ENCODE measurements at places on chromosomes 11 and 22.

- no peak for DNase-seq
Measured at GRCh38 chr11:27977031-27977430, 130.9 kb downstream of the KIF18A start.

DNA sequence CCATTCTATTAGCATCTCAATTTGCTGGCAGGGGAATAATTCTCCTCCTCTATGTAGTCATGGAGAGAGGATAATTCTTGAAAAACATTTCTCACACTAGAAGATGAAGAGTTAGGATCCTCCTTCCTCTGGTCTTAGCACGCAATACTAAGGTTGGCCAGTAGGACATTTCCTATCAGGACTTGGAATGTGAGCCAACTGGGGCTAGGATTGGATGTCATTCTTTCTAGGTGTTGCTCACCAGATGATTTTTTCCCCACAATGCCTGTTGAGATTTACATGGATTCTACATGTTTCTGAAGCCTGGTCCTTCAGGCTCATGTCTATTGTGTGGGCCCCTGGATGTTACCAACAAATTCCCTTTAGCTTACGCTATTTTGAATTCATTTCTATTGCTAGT is 28.0 kb downstream of the SLN start:
- DNase-seq, result no peak

GRCh38 chr11:114478768-114479167 is 39.5 kb downstream of the REXO2 start:
- no peak for DNase-seq

- DNase-seq, result no peak
Measured at GRCh38 chr11:60433401-60433800, 4.0 kb downstream of the MS4A5 start.

DNA sequence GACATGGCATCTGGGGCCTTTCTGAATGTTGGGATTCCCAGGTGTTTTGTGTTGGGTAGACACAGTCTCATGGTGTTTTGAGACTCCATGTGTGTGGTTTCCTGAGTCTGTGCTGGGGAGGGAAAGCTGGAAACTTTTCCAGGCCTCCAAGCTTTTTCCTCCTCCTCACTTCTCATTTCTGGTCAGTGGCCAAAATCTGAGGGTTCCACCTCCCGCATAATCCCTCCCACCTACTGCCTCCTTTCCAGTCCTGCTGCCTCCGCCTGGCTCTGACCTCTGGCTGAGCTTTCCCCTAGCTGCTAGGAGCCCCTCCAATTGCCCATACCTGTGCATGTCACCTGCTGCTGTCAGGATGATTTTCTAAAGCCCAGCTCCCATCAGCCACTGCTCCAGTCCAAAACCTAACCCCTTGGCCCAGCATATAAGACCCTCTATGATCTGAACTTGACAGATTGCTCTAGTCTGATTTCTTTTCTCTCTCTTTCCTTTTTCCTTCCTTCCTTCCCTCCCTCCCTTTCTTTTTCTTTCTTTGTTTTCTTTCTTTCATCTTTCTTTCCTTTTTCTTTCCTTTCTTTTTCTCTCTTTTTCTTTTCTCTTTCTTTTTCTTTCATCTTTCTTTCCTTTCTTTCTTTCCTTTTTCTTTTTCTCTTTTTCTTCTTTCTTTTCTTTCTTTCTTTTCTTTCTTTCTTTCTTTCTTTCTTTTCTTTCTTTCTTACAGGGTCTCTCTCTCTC is 51.4 kb upstream of the NECTIN1 start:
- no peak for DNase-seq

DNA sequence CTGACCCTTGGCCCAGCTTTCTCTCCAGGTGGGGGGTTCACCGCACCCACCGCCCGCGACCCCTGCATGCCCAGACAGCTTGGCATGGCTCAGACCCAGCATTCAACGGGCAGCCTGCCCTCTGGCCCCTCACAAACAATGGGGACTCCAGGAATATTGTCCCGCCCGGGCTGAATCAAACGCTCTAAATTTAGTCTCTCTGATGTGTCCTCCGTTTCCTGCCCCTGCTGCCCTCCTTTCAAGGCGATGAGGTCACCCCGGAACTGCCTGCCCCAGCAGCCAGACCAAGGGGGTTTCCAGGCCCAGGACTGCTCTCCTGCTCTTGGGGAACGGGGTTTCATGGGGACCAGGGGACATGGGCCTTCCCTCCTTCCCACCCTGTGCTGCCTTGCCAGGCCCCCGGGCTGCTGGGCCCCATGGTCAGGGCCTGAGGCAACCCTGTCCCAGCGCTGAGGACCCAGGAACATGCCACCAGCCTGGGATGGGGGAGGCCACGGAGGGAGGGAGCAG is 10.1 kb upstream of the PDGFB start:
- DNase-seq, result no peak

DNA sequence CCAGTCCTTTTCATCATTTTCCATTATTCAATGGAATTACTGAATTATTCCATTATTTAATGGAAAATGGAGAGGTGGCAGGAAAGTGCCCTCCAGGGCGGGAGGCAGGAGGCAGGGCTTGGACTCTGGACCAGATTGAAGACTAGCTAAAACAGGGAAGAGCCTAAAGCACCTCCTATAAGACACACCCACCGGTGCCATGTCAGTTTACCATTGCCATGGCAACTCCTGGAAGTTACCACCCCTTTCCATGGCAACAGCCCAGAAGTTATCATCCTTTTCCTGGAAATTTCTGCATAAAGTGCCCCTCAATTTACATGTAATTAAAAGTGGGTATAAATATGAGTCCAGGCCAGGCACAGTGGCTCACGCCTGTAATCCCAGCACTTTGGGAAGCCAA is 443.7 kb downstream of the TBC1D22A start:
- no peak for DNase-seq

GRCh38 chr11:106524436-106524835 is 447.0 kb downstream of the AASDHPPT start:
- DNase-seq, result no peak

GRCh38 chr22:42901790-42902508 is 44.9 kb upstream of the ARFGAP3 start:
- no peak for DNase-seq

GRCh38 chr11:70778883-70779282 is 380.6 kb downstream of the CTTN start:
- DNase-seq, result peak; percentile 51

- DNase-seq, result no peak
Measured at GRCh38 chr11:60763692-60764369, 7.2 kb downstream of the MS4A15 start.

- DNase-seq, result no peak
Measured at GRCh38 chr22:38733724-38734381, 21.9 kb downstream of the SUN2 start.

GRCh38 chr11:61750631-61751273 is 1.7 kb upstream of the MYRF start:
- no peak for DNase-seq

GRCh38 chr11:2581151-2581930 is 118.5 kb downstream of the KCNQ1OT1 start:
- no peak for DNase-seq

GRCh38 chr11:3674189-3674588 is 3.0 kb upstream of the CHRNA10 start:
- DNase-seq, result no peak

GRCh38 chr11:27875831-27876775 is 175.8 kb upstream of the BDNF start:
- DNase-seq, result no peak

DNA sequence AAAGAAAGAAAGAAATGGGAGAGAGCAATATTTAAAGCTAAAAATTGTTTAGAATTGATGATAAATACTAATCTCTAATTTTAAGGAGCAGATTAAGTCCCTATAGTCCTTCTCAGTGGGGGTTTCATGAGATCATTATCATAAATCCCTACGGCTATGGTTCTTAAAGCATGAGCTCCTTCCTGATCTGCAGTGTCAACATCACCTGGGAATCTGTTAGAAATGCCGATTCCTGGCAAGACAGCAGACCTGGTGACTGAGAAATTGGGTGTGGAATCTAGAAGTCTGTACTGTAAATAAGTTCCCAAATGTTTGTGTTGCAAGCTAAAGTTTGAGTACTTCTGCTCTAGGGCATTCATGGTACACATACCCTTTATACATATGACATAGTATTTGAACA is 12.6 kb downstream of the HIKESHI start:
- no peak for DNase-seq

DNA sequence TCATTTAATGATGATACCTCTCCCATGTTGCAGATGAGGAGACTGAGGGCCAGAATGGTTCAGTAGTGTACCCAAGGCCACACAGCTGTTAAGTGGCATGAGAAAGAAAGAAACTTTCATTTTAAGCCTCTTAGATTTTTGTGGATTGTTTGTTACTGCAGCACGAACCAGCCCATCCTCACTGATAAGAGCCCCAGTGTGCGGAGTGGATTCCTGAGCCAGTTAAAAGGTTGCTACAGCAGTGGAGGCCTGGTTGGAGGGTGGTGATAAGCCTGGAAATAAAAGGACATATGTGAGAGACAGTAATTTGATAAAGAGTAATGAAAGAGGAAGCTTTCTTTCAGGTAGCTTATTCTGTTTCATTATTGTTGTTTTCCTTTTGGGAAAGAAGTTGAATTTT is 89.0 kb downstream of the ATXN10 start:
- no peak for DNase-seq

Data from NCI-H187 (cell line).